ENCODE measurements at places on chromosomes 2 and 18.

GRCh38 chr18:23493654-23494053, 9.7 kb upstream of the RMC1 start:
- no peak for DNase-seq

DNA sequence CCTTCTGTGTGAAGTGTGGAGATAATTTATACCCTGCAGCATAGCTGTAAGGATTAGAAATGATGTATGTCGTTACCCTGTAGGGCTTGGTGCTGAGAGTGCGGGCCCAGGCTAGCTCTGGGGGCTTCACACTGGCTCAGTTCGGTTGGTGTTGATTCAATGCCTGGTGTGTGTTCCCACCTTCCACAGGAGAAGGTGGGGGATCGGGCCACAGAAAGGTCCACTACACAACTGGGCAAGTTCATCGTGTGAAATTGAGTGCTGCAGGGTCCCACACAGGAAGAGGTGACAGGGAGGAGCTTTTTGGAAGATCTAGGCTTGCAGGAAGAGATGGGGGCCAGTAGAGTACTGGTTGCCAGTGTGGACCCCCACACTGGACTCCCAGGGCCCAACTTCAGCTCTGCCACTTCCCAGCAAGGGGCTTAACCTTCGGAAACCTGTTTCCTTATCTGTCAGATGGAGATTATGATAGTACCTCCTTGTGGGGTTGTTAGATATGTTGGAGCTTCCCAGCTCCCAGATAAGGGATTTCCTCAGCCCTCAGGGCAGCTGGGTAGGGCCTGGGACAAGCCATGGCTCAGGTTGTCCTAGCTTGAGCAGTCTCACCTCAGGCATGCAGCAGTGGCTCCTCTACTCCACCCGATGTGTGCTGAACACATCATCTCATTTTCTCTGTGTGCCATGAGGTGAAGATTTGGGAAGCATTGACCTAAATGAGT, 71.5 kb downstream of the TMEM247 start:
- no peak for DNase-seq

DNA sequence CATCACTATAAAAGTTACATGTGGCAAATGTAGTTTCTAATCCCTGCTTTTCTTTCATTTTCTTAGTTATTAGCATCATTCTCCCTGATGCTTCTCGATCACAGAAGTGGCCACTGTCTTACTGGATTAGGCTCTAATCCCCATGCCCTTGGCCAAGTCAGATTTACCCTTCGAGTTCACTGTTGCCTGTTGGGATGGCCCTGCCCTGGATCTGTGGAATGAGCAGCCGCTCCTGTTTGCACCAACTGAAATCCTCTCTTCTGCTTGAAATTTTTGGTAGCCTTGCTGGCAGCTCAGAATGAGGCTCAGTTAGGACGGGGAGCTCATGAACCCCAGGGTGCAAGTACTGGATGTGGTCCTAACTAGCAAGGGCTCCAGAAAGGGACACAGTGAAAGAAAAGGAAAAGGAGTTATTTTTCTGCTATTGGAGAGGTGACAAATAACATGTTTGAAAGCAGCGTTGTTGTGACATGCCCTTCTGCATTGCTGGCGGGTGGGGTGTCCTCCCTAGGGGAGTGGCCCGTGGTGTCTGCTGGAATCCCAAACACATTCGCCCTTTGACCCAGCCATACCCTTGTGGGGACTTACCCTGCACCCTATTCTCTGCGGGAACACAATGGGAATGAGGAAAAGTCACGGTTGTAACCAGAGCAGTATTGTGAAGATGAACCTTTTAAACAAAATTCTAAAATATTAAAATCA, 34.5 kb downstream of the RBFA start:
- no peak for DNase-seq

DNA sequence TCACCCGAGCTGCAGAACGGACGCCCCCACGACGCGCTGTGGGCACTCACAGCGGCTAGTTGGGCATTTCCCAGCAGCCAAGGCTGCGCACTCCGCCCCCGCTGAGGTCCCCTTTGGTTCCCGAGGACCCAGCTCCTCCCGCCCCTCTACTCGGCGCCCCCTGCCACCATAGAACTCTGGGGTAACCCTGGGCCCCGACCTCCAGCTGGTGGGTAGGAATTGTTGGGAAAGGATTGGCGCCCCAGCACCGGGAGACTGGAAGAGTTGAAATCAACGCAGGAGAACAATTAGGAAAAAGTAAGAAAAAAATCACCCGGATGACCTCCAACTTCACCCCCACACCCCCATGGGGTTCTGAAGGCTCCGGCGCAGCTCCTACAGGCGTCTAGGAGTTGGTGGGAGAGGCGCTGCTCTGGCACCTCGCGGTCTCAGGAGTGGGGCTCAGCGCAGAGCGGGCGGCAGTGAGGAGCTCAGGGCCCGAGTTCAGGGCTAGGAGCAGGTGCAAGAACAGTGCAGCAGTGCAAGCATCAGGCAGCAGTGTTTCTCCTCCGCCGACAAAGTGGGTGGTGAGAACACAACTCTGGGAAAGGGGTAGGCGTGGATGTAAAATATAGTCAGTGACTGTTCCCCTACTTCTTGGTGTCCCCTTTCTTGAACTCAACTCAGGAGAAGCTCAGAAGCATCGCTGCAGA, 14.0 kb downstream of the POU3F3 start:
- no peak for DNase-seq

DNA sequence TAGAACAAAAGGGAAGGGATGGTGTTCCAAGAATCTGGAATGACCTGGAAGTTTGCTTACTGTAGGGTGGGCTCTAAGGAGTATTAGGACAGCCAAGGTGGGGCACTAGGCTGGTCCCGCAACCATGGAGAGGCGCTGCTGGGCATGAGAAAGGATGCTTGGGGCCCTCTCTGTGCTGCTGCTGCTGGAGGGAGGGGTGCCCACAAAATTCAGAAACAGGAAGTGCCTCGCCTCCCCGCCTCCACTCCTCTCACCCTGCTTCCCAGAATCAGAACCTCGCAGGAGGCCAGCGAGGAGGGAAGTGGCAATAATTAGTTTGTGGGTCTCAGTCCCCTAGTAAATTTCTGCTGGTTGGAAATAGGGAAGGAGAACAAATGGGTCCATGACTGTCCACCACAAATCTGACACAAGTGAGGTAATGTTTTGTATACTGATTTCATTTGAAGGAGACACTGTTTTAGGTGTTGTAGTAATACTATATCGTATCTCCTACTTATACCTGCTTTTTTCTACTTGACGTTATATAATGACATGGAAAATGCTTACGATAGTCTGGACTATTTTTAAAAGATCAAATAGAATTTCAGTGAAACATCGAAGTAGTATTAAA, 7.9 kb upstream of the PDCL3 start:
- DNase-seq = no peak

Data from muscle of arm (tissue), 14 donors.